Stimulated activated CD8-positive, alpha-beta memory T cell treated with anti-CD3 and anti-CD28 coated beads, Interleukin-4, amount 100 ng/mL, for 4 hours (primary cell): ENCODE measurements at places on chromosomes 12 and 14.

DNA sequence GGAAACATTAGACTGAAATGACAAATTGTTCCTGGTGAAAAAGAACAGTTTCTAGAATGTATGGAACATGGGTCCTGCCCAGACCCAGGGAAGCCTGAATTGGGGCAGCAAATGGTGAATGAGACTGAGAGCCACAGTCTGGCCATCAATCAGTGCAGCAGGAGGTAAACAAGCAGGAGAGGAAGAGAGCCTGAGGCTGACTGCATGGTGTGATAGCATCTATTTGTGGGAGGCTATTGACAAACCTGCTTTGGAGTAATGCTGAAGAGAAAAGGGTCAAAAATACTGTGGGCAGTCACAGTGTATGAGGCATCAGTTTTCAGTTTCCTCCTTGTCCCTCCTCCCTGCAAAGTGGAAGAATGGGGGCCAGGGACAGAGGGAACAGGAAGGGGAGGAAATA lies 136.8 kb downstream of the ANKS1B start:
- no peak for DNase-seq

GRCh38 chr12:103751600-103751999 lies 89.4 kb downstream of the NT5DC3 start:
- DNase-seq: no peak

GRCh38 chr14:23042162-23042965 lies at the start of gene PSMB11:
Gene PSMB11 (plus strand): TSS chr14:23042212. CDS start chr14:23042226, 14 bp downstream.
- DNase-seq: no peak

- DNase-seq: no peak
Measured at GRCh38 chr12:5051334-5051733, 7.7 kb downstream of the KCNA5 start.

- no peak for DNase-seq
Measured at GRCh38 chr12:4164559-4165558, 108.7 kb upstream of the CCND2 start.

DNA sequence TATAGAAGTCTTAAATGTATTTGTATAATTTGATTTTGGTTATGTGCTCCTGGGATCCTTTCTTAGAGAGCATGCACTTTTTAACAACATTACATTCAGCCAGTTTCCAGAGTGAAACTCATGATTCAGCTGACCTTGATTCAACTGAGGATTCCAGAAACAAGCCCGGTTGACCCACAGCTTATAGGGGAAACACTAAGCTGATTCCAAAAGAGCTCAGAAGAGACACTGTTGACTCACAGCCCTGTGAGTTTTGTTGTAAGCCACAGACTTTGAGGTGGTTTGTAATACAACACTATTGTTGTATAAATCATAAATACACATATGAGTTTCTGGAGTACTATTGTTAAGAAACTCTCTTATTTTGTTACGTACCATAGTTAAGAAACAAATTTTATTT lies 133.8 kb upstream of the MGAT4C start:
- DNase-seq: no peak

- no peak for DNase-seq
Measured at GRCh38 chr14:22850944-22851764, 14.8 kb downstream of the MMP14 start.

- DNase-seq: no peak
Measured at GRCh38 chr12:47900131-47901062, 4.4 kb downstream of the VDR start.
